ENCODE measurements at places on chromosomes 12 and 14. TPM values are rescaled to one million over a fixed set of nuclear protein-coding genes. Genes with fewer than 3 reads are reported as not detected.

DNA sequence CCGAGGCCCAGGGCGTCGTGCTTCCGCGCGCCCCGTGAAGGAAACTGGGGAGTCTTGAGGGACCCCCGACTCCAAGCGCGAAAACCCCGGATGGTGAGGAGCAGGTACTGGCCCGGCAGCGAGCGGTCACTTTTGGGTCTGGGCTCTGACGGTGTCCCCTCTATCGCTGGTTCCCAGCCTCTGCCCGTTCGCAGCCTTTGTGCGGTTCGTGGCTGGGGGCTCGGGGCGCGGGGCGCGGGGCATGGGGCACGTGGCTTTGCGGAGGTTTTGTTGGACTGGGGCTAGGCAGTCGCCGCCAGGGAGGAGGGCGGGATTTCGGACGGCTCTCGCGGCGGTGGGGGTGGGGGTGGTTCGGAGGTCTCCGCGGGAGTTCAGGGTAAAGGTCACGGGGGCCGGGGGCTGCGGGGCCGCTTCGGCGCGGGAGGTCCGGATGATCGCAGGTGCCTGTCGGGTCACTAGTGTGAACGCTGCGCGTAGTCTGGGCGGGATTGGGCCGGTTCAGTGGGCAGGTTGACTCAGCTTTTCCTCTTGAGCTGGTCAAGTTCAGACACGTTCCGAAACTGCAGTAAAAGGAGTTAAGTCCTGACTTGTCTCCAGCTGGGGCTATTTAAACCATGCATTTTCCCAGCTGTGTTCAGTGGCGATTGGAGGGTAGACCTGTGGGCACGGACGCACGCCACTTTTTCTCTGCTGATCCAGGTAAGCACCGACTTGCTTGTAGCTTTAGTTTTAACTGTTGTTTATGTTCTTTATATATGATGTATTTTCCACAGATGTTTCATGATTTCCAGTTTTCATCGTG lies 612 bp downstream of the MDM2 start:
- DNase-seq, result peak; percentile 71

DNA sequence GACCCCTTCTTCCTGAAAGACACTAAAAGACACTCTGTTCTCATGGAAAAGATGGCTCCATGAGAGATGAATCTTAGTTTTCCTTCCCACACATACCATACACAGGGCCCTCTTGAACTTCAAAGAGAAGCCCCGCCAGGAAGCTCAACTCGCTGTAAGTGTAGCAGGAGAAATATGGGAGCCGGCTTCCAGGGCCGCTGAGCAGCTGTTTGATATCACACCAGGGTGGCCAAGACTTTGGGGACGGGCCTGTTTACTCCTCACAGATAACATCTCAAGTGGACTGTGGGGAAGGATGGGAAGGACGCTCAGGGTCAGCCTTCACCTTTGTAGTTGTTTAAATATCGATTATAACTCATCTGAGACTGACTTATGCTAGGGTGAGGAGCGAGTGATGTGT lies 235.5 kb upstream of the TBX3 start:
- DNase-seq, result no peak

Gene KRT2
- polyA plus RNA-seq, result not detected

Gene OLR1
- 6.9 TPM for polyA plus RNA-seq

GRCh38 chr14:71362920-71363584 lies 455.8 kb downstream of the PCNX1 start:
- DNase-seq, result peak; percentile 25

- DNase-seq, result no peak
Observed at GRCh38 chr12:18595412-18595811, 142.4 kb downstream of the PLCZ1 start.

Gene CCDC175
- not detected for polyA plus RNA-seq

- no peak for DNase-seq
Observed at GRCh38 chr14:71753126-71753830, 179.0 kb upstream of the RGS6 start.

Gene BBOF1
- 7.5 TPM for polyA plus RNA-seq

DNA sequence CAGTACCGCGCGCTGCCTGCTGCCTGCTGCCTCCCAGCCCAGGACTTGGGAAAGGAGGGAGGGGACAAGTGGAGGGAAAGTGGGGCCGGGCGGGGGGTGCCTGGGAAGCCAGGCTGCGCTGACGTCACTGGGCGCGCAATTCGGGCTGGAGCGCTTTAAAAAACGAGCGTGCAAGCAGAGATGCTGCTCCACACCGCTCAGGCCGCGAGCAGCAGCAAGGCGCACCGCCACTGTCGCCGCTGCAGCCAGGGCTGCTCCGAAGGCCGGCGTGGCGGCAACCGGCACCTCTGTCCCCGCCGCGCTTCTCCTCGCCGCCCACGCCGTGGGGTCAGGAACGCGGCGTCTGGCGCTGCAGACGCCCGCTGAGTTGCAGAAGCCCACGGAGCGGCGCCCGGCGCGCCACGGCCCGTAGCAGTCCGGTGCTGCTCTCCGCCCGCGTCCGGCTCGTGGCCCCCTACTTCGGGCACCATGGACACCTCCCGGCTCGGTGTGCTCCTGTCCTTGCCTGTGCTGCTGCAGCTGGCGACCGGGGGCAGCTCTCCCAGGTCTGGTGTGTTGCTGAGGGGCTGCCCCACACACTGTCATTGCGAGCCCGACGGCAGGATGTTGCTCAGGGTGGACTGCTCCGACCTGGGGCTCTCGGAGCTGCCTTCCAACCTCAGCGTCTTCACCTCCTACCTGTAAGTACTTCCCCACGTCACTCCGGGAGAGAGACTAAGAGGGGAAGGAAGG lies at the start of gene LGR5:
TSS of gene LGR5 (plus strand) at position 186 of the 732 bp plus-strand sequence. CDS start at position 469, 283 bp downstream.
- no peak for DNase-seq

Gene ANKLE2
- 78.8 TPM for polyA plus RNA-seq

DNA sequence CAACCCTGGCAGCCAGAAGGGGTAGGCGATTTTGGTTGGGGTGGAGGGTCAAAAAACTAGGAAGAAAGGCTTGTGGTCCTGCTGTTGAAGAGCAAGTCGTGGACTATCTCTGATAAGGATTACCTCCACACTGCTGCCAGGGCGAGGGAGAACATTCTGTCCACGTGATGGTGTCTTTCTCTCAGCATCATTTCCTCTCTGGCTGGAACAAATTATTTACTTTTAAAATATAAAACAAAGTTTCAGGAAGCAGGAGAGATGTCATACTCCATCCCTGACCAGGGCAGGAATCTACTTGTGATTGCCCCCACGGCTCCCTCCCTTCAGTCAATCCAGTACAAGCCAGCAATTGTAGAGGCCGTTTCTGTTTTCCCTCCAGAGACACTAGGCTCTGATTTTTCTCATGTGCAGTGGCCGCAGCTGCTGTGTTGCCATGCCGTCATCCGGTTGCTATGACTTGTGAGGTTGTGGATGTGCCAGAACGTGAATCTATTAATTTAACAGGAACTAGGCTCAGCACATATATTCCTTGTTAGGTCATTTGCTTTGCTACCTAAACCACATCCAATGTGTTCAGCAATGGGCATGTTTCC lies 61.5 kb upstream of the PTGR2 start:
- peak; percentile 92 for DNase-seq

DNA sequence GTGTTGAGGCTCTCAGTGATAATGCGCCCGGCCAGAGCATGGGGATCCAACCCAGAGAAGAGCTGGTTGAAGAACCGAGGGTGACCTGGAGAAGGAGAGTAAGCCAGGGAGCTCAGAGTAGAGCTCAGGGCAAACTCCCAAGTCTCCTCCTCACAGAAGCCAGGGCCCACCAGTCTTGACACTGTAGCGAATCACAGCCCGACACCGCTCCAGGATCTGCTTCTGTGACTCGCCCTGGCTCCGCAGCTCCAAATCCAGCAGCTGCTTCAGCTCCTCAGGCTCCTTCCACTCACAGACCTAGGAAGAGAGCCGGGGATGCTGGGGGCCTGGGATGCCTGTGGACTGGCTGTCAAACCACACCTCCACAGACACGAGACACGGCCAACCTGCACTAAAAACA lies 8.2 kb upstream of the ZNF740 start:
- DNase-seq, result no peak

DNA sequence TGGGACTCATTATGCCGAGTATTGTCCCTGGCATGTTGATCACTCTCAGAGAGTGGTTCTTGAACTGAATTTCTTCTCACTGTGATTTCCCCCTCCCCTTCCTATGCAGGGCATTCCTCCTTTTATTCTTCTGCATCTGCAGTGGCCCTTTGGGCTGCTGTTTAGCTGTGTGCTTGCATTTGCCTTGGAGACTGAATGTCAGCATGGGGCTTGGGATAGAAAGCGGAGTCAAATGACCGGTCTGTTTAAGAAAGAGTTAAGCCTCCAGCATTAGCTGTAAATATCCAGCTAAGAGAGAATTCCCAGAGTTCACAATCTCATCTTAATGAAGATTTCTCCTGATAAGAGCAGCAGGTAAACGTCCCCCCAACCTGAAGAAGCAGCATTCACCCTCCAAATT lies 65.6 kb upstream of the RMST start:
- DNase-seq, result no peak

- DNase-seq, result no peak
Observed at GRCh38 chr12:53381731-53382630, 2.0 kb downstream of the SP1 start.

GRCh38 chr12:21065845-21066244 lies 65.1 kb upstream of the SLCO1B1 start:
- DNase-seq, result no peak

GRCh38 chr12:6068227-6068626 lies 56.2 kb downstream of the VWF start:
- DNase-seq, result no peak

Gene TBC1D30
- polyA plus RNA-seq, result 0.22 TPM

Gene PLEKHH1
- 0.16 TPM for polyA plus RNA-seq

GRCh38 chr14:88210426-88210825 lies 112.6 kb downstream of the KCNK10 start:
- no peak for DNase-seq

DNA sequence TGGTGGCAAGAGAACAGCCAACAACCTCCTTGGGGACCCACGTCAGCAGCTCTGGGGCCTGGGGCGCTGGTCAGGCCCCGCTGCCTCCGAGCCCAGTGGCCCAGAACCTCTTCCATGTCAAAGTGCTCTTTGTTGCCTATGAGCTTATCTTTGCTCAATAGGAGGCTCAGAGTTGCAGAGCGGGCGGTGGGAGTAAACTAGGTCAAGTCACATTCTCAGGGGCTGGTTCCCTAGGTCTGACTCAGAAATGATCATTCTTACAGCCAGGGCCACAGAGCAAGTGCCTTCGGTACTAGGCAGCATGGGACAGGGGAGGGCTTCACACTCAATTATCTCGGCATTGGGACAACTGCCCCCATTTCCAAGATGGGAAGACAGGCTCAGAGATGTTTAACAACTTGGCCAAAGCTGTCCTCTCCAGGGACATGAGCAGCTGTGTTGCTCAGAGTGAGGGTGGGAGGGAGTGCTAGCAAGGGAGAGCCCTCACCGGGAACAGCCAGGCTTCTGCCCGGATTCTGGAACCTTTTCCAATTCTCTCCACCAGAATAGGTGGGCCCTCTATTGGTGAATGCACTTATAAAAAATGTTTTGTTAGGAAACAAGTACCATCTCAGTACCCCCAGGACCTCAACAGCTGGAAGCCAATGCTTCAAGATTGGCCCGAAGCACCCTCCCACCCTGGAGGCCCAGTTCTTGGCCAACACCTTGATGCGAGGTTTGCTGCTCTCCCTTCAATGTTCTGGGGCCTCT lies 11.9 kb downstream of the SLC25A29 start:
- DNase-seq, result no peak

- DNase-seq, result no peak
Observed at GRCh38 chr12:92505254-92506231, 197.2 kb upstream of the PLEKHG7 start.

Gene NOP9
- polyA plus RNA-seq, result 13.9 TPM

- DNase-seq, result no peak
Observed at GRCh38 chr12:130414381-130414780, 76.7 kb downstream of the PIWIL1 start.

DNA sequence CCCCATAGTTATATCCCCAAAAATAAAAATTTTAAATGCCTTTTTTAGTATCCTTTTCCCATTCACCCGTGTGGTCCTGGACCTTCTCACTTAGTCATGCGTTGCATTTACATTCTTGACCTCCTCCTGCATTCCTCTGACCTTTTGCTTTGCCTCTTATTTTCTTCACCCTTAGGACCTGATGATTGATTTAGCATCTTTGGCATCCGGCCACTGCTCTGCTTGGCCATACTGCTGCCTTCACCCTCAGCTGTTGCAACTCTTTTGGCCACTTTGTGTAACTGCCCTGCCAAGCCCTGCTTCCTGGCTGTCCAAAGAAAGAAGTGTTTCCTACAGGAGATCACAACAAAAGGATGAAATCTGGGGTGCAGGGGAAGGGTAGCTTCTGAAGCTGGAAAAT lies 48.8 kb upstream of the SLC38A4 start:
- no peak for DNase-seq

Gene TAS2R7
- not detected for polyA plus RNA-seq

DNA sequence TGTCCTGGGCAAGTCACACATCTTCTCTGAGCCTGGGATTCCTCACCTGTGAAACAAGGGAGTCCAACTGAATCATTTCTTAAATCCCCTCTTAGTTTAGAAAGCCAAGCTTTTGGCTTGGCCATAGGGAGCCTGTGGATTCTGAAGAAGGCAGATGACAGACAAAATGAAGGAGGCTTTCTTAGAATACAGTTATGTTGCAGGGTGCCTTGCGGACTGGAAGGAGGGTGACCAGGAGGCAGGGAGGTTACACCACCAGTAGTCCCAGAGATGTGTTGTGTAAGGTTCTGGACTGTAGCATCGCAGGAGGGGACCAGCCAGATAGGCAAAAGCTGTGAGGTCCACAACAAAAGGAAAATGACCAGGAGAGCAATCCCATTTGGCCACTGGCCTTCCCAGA lies 8.2 kb upstream of the ACVR1B start:
- DNase-seq, result no peak

Gene IAPP
- not detected for polyA plus RNA-seq

GRCh38 chr12:54004063-54004840 lies 4.3 kb downstream of the HOXC9 start:
- no peak for DNase-seq

DNA sequence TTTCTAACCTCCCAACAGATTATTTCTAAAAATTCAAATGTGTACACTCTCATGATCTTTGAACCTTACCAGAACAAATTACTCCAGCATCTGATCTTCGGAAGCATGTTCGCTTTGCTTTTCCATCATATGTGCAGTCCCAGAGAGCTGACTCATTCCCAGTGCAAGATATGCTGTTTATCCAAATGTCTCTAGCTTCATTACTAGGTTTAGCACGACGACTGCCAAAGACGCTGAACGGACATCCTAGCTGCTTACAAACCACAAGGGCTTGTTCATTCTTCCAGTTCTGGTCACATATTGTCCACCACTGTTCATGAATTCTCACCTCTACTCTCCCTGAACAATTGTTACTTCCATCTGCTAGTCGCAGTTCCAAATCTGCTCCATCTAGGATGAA lies 40.5 kb downstream of the CD163L1 start:
- DNase-seq, result no peak
